Kasumi-1 (cell line): ENCODE measurements at places on chromosomes 4 and X.

DNA sequence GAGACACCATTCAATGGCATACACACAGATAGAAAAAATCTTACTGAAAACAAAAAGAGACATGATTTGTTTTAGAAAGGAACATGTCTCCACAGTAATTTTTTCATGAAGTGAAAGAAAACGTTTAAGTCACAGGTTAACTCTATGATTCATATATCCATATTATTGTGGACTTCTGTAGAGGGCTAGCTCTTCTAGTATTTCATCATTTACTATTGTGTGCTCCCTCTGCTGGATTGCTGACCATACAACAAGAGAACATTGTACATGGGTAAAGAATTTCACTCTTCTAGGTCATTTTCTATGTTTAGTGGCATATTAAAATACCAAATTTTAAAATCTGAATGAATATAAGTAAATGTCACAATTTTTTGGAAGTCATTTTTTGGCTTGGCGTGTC lies 91.8 kb upstream of the POU3F4 start:
- DNase-seq = peak; percentile 51

DNA sequence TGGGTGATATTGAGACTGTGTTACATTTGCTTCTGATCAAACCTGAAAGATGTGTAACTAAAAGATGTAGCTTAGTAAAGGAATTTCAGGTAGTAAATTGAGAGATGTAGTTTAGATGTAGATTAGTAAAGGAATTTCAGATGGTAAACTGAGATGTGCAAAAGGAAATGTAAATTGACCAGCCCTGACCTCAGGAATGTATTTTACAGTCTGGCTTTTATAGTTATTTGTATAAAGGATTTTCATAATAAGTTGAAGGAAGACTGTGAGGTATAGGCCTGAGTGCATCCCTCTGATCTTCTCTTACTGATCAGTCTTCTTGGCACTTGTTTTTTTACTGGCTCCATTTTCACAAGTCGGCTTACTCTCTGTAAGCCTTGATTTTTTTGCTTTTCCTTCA lies 3.2 kb downstream of the KLHL2 start:
- no peak for DNase-seq

DNA sequence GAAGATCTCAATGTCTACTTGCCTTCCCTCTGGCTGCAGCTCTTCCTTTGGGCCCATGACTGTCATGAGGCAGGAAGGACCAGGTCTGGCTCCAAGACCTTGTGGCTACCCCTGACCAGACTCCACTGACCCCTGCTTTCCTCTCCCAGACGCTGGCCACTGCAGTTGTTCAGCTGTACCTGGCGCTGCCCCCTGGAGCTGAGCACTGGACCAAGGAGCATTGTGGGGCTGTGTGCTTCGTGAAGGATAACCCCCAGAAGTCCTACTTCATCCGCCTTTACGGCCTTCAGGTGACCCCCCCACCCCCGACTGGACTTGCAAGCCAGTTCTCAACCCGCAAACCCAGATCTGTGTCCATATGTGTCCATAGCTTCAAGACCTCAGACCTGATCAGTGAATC lies 535 bp downstream of the WAS start:
- DNase-seq = no peak

DNA sequence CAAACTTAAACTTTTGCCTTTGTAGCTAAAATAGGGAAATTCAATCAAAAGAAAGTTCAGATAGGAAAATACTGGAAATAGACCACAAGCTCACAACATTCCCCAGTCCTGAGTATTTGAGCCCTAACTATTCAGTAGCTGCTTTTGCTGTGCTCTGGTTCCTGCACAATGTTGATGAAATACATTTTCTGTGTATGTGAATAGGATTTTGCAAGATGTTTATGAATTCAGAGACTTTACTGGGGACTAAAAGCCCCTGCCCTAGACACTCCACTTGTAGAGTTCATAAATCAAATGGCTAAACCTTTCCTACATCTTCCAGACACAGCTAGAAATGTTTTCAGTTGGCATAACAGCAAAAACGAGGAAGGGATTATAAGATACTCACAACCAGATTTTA lies 105.9 kb downstream of the FBXO8 start:
- no peak for DNase-seq

DNA sequence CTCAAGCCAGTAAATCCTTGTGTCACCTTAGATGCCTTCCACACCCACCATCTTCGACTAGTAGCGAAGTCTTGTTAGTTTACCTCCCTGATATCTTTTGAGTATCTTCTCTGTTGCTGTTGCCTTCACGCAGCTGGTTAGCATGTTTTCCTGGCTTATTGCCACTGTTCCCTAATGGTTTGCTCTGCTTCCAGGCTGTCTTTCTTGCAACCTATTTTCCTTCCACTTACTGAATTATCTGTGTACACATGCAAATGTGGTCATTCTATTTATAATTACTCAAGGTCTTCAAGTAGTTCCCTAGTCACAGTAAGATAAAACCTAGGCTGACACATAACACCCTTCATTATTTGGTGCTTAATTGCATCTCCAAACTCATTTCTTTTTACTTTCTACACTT lies 89.5 kb downstream of the UGT8 start:
- DNase-seq = no peak
